ENCODE measurements at places on chromosomes 6 and 20.
A peak's percentile ranks its signal among the peaks of the same experiment; 100 is the strongest.

- DNase-seq, result no peak
Measured at GRCh38 chr20:47220161-47220582, 136.3 kb downstream of the ZMYND8 start.

DNA sequence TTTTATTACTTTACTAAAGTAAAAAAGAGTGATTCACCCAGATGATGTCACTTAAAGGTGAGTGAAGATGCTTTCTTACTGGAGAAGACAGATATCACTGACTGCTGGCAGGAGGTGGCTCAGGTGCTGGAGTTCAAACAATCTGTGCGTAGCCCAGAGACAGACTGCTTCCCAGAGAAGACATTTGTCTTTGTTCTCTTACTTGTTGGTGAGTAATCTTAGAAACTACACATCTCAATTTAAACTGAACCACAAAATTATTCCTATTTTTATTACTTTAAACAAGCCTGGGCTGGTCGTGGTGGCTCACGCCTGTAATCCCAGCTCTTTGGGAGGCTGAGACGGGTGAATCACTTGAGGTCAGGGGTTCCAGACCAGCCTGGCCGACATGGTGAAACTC lies 92.2 kb downstream of the CEP162 start:
- DNase-seq, result no peak

- no peak for DNase-seq
Measured at GRCh38 chr6:47471911-47472310, 5.7 kb upstream of the CD2AP start.

- no peak for DNase-seq
Measured at GRCh38 chr6:134535831-134536230, 217.9 kb upstream of the SGK1 start.

DNA sequence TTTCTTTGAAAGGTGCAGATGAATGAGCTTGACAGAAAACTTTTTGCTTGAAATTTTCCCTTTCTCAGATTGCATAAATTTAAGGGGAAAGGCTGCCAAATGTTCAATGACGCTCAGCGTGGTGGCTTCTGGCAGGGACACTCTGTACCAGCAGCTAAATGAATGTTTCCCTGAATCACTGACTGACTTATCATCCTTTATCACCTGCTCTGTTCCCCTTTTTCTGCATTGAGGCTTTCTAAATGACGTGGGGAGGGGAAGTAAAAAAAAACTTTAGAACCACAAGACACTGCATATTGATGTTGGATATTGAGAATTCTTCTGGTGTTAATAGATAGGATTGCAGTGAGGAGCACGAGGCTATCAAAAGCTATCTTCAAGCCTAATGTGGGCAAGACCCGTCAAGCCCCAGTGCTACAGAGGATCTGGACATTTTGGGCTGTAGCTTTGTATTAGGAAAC lies 46.9 kb upstream of the ENPP5 start:
- DNase-seq, result no peak

GRCh38 chr6:17945111-17945510 lies 42.3 kb downstream of the KIF13A start:
- no peak for DNase-seq

DNA sequence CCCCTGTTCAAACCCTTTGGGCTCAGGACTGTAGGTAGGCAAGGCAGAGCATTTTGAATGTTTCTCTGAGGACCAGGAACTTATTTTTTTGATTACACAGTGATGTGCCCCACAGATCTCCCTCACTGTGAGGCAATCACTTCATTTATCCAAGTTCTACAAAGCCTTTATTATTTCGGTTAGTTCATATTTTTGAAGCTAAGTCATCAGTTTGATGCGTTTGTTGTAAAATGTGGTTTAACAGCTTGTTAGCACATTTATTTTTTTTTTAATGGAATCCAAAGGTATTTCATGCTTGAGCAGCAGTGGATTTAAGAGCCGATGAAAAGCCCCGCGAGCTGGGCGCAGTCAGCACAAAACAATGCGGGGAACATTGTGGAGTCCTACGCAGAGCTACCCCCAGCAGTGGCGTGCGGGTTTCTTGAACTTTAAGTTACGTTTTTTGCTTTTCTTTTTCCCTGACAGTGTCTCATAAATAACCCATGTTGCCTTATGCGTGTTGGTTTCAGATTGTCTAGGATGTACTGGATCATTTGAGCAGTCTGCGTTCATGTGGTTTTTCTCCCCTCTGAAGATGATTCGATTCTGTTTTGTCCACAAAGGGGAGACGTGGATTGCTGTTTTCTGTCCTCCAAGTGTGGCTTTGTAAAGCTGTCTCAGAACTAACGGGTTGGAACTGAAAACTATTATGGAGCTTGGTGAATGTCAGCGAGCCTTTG lies 233.6 kb upstream of the BMP2 start:
- DNase-seq, result no peak

GRCh38 chr6:162260027-162260426 lies 467.5 kb downstream of the PRKN start:
- DNase-seq, result no peak

GRCh38 chr6:26327450-26328264 lies 37.3 kb upstream of the BTN3A2 start:
- no peak for DNase-seq

- no peak for DNase-seq
Measured at GRCh38 chr6:28838289-28838633, 85.5 kb downstream of the TRIM27 start.

DNA sequence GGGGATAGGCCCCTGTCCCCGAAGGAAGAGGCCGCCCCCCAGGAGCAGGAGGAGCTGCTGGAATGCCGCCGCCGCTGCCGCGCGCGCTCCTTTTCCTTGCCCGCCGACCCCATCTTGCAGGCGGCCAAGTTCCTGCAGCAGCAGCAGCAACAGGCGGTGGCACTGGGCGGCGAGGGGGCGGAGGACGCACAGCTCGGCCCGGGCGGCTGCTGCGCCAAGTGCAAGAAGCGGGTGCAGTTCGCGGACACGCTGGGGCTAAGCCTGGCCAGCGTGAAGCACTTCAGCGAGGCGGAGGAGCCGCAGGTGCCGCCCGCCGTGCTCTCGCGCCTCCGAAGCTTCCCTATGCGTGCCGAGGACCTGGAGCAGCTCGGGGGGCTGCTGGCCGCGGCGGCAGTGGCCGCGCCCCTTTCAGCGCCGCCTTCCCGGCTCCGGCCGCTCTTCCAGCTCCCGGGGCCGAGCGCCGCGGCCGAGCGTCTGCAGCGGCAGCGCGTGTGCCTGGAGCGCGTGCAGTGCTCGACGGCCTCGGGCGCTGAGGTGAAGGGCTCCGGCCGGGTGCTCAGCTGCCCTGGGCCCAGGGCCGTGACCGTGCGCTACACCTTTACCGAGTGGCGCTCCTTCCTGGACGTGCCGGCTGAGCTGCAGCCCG lies 630 bp downstream of the PPP1R3G start:
- peak; percentile 81 for DNase-seq

DNA sequence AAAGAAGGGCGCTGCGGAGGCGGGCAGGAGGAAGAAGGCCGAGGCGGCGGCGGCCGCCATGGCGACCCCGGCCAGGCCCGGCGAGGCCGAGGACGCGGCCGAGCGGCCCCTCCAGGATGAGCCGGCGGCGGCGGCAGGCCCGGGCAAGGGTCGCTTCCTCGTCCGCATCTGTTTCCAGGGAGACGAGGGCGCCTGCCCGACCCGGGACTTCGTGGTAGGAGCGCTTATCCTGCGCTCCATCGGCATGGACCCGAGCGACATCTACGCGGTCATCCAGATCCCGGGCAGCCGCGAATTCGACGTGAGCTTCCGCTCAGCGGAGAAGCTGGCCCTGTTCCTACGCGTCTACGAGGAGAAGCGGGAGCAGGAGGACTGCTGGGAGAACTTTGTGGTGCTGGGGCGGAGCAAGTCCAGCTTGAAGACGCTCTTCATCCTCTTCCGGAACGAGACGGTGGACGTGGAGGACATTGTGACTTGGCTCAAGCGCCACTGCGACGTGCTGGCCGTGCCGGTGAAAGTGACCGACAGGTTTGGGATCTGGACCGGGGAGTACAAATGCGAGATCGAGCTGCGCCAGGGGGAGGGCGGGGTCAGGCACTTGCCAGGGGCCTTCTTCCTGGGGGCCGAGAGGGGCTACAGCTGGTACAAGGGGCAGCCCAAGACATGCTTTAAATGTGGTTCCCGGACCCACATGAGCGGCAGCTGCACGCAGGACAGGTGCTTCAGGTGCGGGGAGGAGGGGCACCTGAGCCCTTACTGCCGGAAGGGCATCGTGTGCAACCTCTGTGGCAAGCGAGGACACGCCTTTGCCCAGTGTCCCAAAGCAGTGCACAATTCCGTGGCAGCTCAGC lies 780 bp downstream of the ZCCHC3 start:
- peak; percentile 92 for DNase-seq

DNA sequence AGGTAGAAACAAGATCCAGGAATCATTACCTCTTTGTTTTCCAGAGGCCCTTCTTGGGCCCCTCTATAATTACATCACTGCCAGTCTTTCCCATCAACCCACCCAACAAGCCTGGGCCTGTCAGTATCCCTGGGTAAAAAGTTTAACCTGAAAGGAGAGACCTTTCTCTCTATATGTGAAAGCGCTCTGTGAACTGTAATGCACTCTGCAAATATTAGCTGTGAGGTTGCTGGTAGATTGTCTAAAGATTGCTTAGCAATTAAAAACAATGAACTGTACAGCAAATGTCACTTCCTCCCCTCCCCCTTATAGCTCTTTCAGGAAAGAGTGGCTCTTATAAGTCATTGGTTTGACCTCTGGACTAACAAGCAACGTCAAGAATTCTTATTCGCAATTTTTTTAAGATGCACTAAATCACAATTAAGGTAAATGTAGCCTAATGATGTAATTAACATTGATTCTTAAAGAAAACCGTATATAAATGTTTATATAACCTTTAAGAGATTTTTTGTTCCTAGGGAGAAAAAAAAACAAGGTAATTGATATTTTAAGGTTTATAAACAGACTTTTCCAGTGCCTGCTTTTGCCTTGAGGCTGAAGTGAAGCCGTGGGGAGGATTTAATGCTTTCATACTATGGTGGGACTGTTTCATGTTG lies 18.4 kb downstream of the ECT2L start:
- no peak for DNase-seq

DNA sequence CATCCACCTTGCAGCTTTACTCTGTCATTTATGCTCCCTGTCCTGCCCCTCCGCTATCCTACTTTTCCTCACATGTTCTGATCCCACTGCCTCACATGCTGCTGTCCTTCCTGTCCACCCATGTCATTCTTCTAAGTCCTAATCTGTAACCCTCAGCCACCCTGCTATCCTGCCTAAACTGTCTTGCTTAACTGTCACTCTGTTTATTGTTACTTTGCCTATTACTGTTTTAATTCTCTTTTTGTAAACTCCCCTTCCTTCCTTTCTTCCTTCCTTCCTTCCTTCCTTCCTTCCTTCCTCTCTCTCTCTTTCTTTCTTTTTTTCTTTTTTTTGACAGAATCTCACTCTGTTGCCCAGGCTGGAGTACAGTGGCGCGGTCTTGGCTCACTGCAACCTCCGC lies 1.4 kb downstream of the CUL9 start:
- no peak for DNase-seq

DNA sequence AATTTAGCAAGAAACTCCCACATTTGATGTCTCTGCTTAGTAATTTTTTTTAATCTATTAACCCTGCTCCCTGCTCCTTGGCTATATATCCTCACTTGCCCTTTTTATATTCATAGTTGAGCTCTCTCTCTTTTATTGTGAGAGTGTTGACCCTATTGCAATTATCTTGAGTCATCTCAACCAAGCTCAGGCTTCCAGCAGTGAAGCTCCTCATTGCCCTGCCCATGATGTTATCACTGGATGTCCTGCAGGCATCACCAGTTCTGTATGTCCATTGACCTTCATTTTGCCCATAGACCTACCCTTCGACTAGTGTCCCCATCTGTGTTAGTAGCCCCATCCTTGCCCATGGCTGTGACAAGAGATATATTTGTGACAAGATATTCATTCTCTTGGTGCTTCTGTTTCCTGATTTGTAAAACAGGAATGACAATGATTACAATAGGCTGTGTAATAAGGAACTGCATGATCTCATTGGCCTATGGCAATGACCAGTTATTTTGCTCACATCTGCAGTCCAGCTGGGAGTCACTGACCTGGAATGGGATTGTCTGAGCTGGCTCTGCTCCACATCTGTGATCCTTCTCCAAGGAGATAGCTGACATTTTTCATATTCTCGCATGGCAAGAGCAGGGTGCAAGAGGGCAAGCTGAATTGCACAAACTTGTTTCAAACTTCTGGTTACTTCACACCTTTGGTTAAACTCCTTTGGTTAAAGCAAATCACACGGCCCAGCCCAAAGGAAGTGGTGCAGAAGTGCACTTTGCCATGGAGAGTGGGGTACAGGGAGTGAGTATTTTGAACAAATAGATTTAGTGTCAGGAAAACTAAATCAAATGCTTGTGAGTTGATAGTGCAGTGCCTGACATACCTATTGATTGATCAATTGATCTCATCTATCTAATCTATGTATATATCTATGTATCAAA lies 47.7 kb upstream of the CST5 start:
- no peak for DNase-seq

GRCh38 chr6:170092826-170093225 lies 198.1 kb downstream of the DLL1 start:
- peak; percentile 36 for DNase-seq

DNA sequence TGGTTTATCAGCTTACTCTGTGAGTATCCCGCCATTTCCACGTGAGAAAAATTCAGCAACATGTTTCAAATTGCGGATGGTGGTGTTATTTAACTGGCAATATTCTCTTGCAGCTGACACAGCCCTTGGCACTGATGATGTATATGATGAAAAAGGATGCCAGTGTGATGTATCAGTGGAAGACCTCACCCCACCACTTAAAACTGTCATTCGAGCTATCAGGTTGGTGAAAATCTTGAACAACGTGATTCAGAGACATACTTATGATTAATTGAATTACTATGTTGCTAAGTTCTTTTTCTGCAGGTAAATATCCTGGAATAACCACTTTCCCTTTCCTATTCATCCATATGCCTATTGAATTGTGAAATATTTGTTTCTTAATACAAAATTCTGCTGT lies 55.7 kb downstream of the KHDC1L start:
- DNase-seq, result no peak

- no peak for DNase-seq
Measured at GRCh38 chr6:138824482-138825144, 28.7 kb downstream of the ECT2L start.

GRCh38 chr20:47464380-47465101 lies 37.1 kb upstream of the NCOA3 start:
- no peak for DNase-seq

DNA sequence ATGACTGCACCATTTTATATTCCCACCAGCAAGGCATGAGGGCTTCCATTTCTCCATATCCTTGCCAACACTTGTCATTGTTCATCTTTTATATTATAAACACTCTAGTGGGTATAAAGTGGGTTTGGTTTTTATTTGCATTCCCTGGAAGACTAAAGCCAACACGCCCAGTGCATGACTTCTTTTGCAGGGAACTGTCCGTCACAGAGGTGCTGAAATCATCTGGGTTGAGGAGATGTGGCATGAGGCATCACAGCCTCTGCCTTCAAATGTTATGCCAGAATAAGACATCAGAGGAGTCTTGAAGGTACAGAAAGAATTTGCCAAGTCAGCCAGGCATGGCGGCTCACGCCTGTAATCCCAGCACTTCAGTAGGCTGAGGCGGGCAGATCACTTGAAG lies 29.9 kb upstream of the FAM210B start:
- no peak for DNase-seq

- no peak for DNase-seq
Measured at GRCh38 chr6:79694623-79695343, 63.7 kb downstream of the SH3BGRL2 start.

- DNase-seq, result no peak
Measured at GRCh38 chr6:169253337-169254238, at the start of gene THBS2. Gene THBS2 (minus strand): TSS chr6:169253846. CDS start chr6:169250784, 3,062 bp downstream.
